ENCODE measurements at places on chromosomes 2 and 18.

- DNase-seq, result no peak
These were observed 6.1 kb downstream of the CABLES1 start for GRCh38 chr18:23141104-23141999.

DNA sequence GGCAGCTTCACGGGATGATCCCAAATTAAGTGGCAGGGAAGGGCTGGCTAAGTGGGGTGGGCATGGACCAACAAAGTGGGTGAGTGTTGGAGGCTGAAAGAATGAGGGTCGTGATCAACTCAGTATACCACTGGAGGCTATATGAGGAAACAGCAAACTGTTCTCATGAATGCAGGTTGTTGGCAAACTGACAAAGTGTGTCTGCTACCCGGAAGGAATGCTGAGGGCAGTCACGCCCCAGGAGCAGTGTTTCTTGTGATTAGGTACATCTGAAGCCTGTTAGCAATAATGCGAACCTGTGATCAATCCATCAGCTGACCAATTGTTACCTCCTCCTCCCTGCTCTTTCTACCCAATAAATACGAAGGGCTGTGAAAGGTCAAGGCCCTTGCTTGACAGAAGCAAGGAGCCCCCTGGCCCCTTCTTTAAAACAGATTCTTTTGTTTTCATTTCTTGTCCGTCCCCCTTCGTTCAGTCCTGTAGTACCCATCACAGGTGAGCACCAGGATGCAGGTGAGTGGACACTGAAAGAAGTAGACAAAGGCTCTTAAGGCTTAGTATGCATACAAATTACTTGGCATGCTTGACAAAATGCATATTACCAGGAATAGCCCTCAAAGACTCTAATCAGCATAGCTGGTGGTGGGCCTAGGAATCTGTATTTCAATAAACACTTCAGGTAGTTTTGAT is 67.9 kb downstream of the LOXHD1 start:
- DNase-seq, result no peak

GRCh38 chr2:173884025-173884802 is 81.0 kb downstream of the SP3 start:
- no peak for DNase-seq

GRCh38 chr2:54387059-54387991 is 68.8 kb upstream of the SPTBN1 start:
- no peak for DNase-seq

GRCh38 chr18:33700513-33700976 is 122.5 kb downstream of the ASXL3 start:
- no peak for DNase-seq

GRCh38 chr18:42929857-42930256 is 185.6 kb downstream of the RIT2 start:
- DNase-seq, result no peak
